ENCODE measurements at places on chromosomes 4 and X. TPM values are rescaled to one million over a fixed set of nuclear protein-coding genes. Genes with fewer than 3 reads are reported as not detected.

The DMRTC1 gene
- 0.38 TPM for total RNA-seq

The FREM3 gene
- total RNA-seq = 0.56 TPM

The FAM156B gene
- 9.5 TPM for total RNA-seq

The SLC6A14 gene
- not detected for total RNA-seq

The STARD8 gene
- total RNA-seq = 82.7 TPM

The SPACA5 gene
- not detected for total RNA-seq

The SLC16A2 gene
- total RNA-seq = 32.4 TPM

The TRIM60 gene
- not detected for total RNA-seq

The SCD5 gene
- 0.38 TPM for total RNA-seq

The CFP gene
- total RNA-seq = 27.5 TPM

The HTRA3 gene
- 1.7 TPM for total RNA-seq

The SSX1 gene
- not detected for total RNA-seq

The SLC9B1 gene
- 1.6 TPM for total RNA-seq

The VEGFD gene
- 0.56 TPM for total RNA-seq

GRCh38 chrX:113873056-113873455 lies 710.8 kb upstream of the HTR2C start:
- H3K27me3 ChIP-seq = no peaks in the 10 kb centered on the region
- H3K4me3 ChIP-seq = no peak overlapping the region
- H3K27ac ChIP-seq = no peak overlapping the region

GRCh38 chr4:90002441-90003062 lies 107.9 kb downstream of the MMRN1 start:
- no peak overlapping the region for H3K27ac ChIP-seq
- no peaks in the 10 kb centered on the region for H3K36me3 ChIP-seq
- no peak overlapping the region for H3K4me3 ChIP-seq
- no peak for DNase-seq
- H3K27me3 ChIP-seq = no peaks in the 10 kb centered on the region

DNA sequence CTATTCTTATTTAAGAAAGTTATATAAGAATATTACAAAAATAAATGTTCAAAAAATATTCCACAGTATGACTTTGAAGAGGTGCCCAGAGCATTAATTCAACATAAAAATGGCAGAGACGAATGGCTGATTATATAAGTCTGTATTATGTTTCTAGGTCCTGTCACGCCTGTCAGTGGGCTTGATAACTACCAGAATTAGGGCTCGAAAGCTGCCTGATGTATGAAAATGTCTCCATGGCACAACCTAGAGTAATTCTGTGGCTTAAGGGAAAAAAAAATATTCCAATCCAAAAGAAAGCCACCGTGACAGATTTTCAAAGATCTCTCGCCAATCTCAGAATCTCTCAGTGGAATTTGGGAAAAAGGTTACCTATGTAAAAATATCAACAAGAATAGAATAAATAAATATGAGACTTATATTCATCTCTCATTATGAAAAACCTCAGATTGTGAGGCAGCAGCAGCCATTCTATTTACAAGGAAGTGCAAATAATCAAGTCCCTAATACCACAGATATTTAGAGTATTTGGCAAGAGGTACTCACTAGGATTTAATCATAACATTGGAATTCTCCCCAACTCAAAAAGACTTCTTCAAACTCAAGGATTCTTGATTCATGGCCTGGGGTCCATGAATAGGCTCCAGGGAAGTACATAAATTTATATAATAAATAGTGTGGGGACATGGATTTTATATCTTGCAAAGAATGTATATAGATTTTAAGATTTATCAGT lies 489.1 kb upstream of the INTU start:
- H3K4me3 ChIP-seq = no peak overlapping the region
- DNase-seq = no peak
- no peaks in the 10 kb centered on the region for H3K27me3 ChIP-seq
- no peak overlapping the region for H3K27ac ChIP-seq
- no peaks in the 10 kb centered on the region for H3K36me3 ChIP-seq
- H3K4me1 ChIP-seq = no peaks in the 10 kb centered on the region

- DNase-seq = no peak
- H3K27ac ChIP-seq = no peak overlapping the region
- no peak overlapping the region for H3K4me3 ChIP-seq
- H3K27me3 ChIP-seq = peaks cover 1% of the 10 kb centered on the region
- H3K4me1 ChIP-seq = peaks cover 16% of the 10 kb centered on the region
These were observed 426.1 kb downstream of the MID1IP1 start for GRCh38 chrX:39227371-39227770.

GRCh38 chr4:118029224-118029623 lies 5.1 kb upstream of the NDST3 start:
- no peaks in the 10 kb centered on the region for H3K36me3 ChIP-seq
- no peak overlapping the region for H3K4me3 ChIP-seq
- no peak for DNase-seq
- no peaks in the 10 kb centered on the region for H3K27me3 ChIP-seq

- no peaks in the 10 kb centered on the region for H3K36me3 ChIP-seq
- peaks cover 2% of the 10 kb centered on the region for H3K27me3 ChIP-seq
- peaks cover 13% of the 10 kb centered on the region for H3K4me1 ChIP-seq
- H3K27ac ChIP-seq = no peak overlapping the region
These were observed 41.5 kb downstream of the REELD1 start for GRCh38 chr4:146255874-146256273.

GRCh38 chr4:30714408-30715031 lies 5.6 kb upstream of the PCDH7 start:
- H3K4me1 ChIP-seq = peaks cover 15% of the 10 kb centered on the region
- no peak overlapping the region for H3K4me3 ChIP-seq
- no peaks in the 10 kb centered on the region for H3K36me3 ChIP-seq
- H3K27ac ChIP-seq = no peak overlapping the region

DNA sequence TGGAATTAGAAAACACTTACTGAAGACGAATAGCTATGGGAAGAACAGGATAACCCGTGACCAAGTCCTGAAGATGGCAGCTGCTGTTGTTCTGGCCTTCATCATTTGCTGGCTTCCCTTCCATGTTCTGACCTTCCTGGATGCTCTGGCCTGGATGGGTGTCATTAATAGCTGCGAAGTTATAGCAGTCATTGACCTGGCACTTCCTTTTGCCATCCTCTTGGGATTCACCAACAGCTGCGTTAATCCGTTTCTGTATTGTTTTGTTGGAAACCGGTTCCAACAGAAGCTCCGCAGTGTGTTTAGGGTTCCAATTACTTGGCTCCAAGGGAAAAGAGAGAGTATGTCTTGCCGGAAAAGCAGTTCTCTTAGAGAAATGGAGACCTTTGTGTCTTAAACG lies 2.4 kb downstream of the AGTR2 start:
- no peak overlapping the region for H3K4me3 ChIP-seq
- no peak for DNase-seq
- H3K36me3 ChIP-seq = no peaks in the 10 kb centered on the region
- no peaks in the 10 kb centered on the region for H3K27me3 ChIP-seq
- H3K27ac ChIP-seq = no peak overlapping the region

DNA sequence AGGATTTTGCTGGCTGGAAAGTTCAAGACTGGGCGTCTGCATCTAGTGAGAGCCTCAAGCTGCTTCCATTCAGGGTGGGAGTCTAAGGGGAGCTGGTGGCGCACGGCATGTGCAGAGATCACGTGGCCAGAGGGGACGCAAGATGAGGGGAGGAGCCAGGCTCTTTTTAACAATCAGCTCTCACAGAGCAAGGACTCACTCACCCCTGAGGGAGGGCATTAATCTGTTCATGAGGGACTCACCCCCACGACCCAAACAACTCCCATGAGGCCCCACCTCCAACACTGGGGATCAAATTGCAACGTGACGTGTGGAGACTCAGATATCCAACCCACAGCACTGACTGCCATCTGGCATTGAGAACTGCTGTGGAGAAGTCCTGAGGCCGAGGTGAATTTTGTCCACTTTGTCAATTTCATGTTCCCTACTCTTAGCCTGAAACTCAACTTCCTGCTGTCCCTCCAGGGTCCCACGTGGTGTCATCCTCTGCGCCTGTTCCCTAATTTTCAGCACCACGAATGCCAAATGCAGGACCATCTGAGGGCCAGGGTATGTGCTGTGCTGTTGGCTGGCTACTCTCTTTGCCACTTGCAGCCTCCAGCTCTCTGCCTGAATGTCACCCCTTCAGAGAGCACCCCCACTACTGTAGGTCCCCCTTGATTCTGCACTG lies 5.6 kb downstream of the ZFP92 start:
- H3K4me1 ChIP-seq = peaks cover 3% of the 10 kb centered on the region
- no peak overlapping the region for H3K27ac ChIP-seq
- H3K4me3 ChIP-seq = no peak overlapping the region
- no peak for DNase-seq
- H3K36me3 ChIP-seq = no peaks in the 10 kb centered on the region

DNA sequence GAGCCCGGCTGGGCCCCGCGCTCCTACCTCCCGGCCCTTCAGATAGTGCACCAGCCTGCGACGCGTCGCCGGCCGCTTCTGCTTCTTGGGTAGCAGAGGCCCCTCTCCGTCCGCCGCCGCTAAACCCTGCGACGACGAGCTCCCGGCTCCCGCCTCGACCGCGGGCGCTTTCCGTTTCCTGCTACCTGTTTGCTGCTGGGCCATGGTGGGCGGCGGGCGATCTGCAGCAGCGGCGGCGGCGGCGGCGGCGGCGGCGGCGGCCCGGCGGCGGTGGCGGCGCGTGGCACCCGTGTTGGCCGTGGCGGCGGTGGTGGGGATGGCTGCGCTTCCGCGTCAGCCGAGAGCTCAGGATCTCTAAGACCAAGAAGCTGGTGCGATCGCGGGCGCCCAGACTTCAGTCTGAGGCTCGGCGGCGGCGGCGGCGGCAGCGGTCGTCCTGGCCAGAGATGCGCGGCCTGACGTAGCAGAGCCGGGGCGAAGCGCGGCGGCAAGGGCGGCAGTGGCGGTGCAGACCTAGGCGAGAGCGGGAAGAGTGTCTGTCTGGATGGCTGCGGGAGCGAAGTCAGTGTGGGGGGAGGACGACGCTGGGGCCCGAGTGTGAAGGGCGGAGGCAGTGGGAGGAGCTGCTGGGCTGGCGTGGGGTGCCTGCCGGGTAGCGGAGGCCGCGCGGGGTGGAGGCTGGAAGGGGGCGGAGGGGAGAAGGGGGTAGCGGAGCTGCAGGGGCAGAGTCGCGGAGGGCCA lies at the start of gene DCAF12L2:
TSS of gene DCAF12L2 (minus strand) at position 569 of the 741 bp plus-strand sequence. CDS start at position 204, 365 bp downstream.
- H3K4me1 ChIP-seq = no peaks in the 10 kb centered on the region
- peaks cover 3% of the 10 kb centered on the region for H3K27me3 ChIP-seq
- H3K36me3 ChIP-seq = no peaks in the 10 kb centered on the region
- H3K27ac ChIP-seq = no peak within 1 kb of the TSS
- DNase-seq = peak; percentile 15

DNA sequence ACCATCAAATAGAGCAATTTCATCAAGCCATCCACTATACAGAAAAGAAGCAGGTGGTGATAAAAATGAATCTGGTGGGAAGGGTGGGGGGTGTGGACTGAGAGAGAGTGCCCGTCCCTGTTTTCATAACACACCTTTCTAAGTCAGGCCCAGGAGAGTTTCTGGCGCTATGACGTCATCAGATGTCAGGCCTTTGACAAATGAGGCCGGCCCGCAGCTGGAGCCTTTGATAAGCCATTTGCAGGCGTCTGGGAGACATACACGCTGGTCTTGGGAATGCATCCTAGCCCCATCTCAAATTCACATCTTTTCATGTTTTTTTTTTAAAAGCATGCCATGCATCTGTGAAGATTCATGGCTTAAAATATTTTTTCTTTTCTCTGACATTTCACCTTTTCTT lies 404.5 kb downstream of the BCOR start:
- H3K4me1 ChIP-seq = no peaks in the 10 kb centered on the region
- H3K4me3 ChIP-seq = no peak overlapping the region
- H3K36me3 ChIP-seq = no peaks in the 10 kb centered on the region
- no peak overlapping the region for H3K27ac ChIP-seq

DNA sequence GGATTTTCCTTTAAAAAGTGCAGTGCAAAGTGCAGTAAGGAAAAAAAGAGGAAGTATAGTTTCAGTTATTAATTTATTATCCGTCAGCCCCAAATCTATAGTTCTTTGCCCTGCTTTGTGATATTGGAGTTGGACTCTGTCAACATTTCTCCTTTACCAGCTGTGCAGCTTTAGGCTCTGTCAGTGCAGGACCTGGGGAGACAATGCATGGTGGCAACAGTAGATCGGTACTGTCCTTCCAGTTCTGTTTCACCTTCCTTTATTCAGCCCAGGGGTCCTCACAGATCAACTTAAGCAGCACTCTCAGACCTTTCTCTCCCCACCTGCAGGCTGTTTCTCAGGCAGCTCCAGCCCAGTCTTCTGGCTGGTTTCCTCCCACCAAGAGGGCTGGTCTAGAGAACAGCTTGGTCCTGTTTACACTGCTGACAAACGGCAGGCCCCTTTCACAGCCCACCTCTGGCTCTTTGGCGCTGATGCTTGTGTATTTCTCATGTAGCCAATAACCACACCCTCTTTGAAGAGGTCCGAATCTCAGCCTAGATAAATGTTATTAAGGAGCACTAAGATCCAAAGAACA lies 71.6 kb downstream of the MCUB start:
- H3K27me3 ChIP-seq = peaks cover 1% of the 10 kb centered on the region
- H3K4me1 ChIP-seq = no peaks in the 10 kb centered on the region
- no peak overlapping the region for H3K27ac ChIP-seq
- H3K4me3 ChIP-seq = no peak overlapping the region

- H3K4me1 ChIP-seq = no peaks in the 10 kb centered on the region
- no peak for DNase-seq
- no peaks in the 10 kb centered on the region for H3K36me3 ChIP-seq
- H3K27ac ChIP-seq = no peak overlapping the region
- no peak overlapping the region for H3K4me3 ChIP-seq
- peaks cover 1% of the 10 kb centered on the region for H3K27me3 ChIP-seq
These were observed 314.8 kb downstream of the PDHA2 start for GRCh38 chr4:96154676-96155075.

- no peaks in the 10 kb centered on the region for H3K27me3 ChIP-seq
- H3K4me3 ChIP-seq = no peak overlapping the region
- no peaks in the 10 kb centered on the region for H3K36me3 ChIP-seq
These were observed 56.7 kb upstream of the ADGRL3 start for GRCh38 chr4:61143461-61143860.

GRCh38 chr4:109990261-109991257 lies 77.9 kb downstream of the EGF start:
- no peaks in the 10 kb centered on the region for H3K36me3 ChIP-seq
- no peaks in the 10 kb centered on the region for H3K27me3 ChIP-seq
- peak overlapping the region; percentile 1 for H3K4me3 ChIP-seq

- H3K36me3 ChIP-seq = no peaks in the 10 kb centered on the region
- peaks cover 14% of the 10 kb centered on the region for H3K4me1 ChIP-seq
These were observed 129.5 kb downstream of the LARP7 start for GRCh38 chr4:112766422-112766821.

DNA sequence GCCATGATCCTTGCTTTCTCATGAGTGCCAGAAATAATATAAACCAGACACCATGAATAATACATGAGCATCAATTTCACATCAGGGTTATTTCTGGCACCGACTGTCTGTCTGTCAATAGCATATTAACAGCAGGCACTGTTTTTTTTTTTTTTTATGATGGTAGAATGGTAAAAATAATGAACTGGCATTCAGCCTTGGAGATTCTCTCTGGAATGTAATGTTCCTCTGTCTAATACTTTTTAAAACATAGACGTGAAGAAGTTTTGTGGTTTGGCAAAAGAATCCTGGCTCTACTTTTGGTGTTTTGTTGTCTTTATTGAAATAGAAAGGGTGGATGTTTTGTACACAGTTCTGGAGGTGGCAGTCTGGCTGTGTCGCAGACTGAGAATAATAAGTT lies 874.6 kb upstream of the PRKX start:
- no peak for DNase-seq
- no peak overlapping the region for H3K27ac ChIP-seq
- H3K27me3 ChIP-seq = no peaks in the 10 kb centered on the region
- no peaks in the 10 kb centered on the region for H3K4me1 ChIP-seq

- peak overlapping the region; percentile 21 for H3K4me3 ChIP-seq
- peaks cover 10% of the 10 kb centered on the region for H3K36me3 ChIP-seq
- peak; percentile 3 for DNase-seq
- peaks cover 9% of the 10 kb centered on the region for H3K4me1 ChIP-seq
These were observed 25.7 kb downstream of the LAS1L start for GRCh38 chrX:65508851-65509250.

GRCh38 chrX:41033299-41033698 lies 51.9 kb upstream of the USP9X start:
- no peak for DNase-seq
- H3K27ac ChIP-seq = no peak overlapping the region
- no peaks in the 10 kb centered on the region for H3K4me1 ChIP-seq

All from endothelial cell (in vitro differentiated cells).